ENCODE measurements at places on chromosomes 13 and 19.

DNA sequence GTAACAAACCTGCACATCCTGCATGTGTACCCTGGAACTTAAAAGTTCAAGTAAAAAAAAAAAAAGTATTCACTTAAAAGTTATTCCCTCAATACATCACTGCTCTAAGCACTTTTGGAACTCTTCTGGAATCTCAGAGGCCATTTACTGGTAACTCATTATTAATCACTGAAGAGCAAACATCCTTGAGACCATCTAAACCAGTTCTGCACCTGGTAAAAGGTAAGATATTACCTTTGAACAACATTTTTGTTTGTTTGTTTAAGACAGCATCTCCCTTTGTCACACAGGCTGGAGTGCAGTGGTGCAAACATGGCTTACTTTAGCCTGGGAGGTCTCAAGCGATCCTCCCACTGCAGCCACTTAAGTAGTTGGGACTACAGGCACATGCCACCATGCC is 16.7 kb downstream of the UGGT2 start:
- no peak for DNase-seq

GRCh38 chr13:91659256-91660075 is 261.0 kb downstream of the GPC5 start:
- no peak for DNase-seq

DNA sequence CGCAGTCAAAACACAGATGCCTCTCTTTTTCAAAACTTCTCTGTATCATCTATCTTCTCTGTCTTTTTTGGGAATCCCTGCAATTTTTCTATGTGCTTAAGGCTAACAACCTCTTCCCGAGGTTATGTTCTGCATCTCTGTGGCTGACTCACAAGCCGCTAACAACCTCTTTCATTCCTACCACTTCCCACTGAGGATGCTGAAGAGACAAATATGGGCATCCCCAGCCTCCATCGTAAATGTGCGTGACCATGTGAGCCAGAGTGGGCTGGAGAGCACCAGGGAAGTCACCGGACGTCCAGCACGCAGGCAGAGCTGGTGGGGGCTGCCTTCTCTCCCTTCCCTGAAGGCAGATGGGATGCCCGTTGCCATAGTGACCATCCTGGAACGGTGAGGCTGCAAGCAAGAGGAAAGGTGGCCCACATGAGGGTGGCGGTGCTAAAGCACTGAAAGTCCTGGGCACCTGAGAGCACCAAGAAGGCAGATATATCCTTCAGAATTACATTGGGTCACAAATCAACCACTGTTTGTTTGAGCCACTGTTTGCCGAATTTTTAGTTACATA is 122.8 kb downstream of the SHISA2 start:
- DNase-seq: peak; percentile 45

GRCh38 chr19:40217934-40218890 is at the start of gene TTC9B:
TTC9B (minus strand) TSS chr19:40218384; CDS start chr19:40218381, 3 bp downstream.
- peak; percentile 66 for DNase-seq

DNA sequence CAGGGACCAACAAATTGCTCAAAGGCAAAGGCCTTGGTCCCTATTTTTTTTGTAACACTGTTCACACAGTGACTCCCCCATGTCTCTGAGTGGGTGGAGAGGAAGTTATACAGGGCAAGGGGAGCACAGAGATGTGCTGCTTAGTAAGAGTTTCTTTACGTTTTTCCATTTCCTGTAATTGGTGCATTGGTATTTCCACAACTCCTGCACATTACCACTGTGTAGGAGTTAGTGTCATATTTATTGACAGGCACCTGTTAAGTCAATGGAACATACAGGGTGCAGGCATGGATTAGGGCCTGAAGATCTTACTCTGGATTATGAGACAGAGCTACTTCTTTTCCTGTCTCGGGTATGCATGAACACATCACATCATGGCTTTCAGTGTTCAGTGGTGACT is 45.2 kb downstream of the SOX21 start:
- DNase-seq: no peak

DNA sequence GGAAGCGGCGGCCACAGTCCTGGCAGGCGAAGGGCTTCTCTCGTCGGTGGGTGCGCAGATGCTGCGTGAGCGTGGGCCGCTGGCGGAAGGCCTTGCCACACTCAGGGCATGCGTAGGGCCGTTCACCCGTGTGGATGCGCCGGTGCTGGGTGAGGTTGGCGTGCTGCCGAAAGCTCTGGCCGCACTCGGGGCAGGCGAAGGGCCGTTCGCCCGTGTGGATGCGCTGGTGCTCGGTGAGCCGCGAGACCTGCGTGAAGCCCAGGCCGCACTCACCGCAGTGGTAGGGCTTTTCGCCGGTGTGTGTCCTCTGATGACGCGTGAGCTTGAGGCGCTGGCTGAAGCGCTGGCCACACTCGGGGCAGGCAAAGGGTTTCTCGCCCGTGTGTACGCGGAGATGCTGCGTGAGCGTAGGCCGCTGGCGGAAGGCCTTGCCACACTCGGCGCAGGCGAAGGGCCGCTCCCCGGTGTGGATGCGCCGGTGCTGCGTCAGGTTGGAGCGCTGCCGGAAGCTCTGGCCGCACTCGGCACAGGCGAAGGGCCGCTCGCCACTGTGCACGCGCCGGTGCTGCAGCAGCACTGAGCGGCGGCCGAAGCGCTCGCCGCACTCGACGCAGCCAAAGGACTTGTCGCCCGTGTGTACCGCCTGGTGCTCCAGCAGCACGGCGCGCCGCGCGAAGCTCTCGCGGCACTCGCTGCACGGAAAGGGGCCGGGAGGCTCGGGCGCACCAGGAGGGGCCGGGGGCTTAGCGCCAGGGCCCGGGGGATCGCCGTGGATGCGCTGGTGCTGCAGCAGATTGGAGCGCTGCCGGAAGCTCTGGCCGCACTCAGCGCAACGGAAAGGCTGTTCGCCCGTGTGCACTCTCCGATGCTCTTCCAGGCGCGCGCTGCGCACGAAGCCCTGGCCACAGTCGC is 4.0 kb upstream of the UBE2M start:
- no peak for DNase-seq

DNA sequence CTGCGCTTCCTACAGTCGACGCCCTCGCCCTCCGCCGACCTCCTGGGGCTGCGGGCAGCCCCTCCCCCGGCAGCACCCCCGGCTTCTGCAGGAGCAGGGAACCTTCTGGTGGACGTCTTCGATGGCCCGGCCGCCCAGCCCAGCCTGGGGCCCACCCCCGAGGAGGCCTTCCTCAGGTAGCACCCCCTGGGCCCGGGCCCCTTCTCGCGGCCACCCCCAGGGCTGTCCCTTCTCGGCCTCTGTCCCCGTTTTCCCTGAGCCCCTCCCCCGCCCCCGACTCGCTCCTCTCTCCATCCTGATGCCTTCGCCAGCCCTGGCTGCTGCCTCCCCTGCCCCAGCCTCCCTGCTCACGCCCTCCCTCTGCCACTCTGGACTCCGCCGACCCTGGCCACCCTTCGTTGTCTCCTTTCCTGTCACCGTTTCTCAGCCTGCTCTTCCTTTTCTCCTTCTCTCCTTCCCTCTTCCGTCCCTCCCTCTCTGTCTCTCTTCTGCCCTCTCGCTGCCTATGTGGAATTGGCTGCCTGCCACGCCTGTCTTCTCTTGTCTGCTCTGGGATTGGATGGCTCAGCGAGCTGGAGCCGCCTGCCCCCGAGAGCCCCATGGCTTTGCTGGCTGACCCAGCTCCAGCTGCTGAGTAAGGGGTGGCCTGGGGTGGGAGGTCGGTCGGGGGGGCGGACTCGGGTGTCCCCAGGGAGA is 11.0 kb downstream of the FUZ start:
- DNase-seq: peak; percentile 27

DNA sequence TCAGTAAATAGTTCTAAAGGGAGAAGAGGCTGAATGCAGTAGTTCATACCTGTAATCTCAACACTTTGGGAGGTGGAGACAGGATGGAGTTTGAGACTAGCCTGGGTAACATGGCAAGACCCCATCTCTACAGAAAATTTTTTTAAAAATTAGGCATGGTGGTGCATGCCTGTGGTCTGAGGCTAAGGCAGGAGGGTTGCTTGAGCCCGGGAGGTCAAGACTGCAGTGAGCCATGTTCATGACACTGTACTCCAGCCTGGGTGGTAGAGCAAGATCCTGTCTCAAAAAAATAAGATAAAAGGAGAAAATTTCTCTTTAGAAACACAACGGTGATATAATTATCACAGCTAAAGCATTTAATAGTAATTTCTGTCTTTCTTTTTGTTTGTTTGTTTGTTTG is 57.1 kb downstream of the SIPA1L3 start:
- DNase-seq: no peak

DNA sequence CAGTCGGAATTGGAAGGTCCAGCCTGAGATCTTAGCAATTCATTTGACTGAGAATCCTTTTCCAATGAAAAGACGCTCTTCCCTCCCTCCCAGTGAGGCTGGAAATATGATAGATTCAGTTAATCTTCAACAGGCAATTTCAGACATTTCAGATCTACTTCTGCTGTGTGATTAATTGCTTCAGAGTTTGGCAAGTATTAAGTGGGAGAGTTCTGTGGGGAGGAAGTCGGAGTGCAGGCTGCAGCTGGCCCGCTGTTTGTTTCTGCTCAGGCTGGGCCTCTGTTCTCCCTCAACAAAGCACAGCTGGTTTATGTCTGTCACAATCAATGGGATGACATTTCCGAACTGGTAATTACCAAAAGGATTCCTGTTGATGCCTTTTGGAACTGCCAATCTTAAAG is 178.2 kb downstream of the NDFIP2 start:
- DNase-seq: no peak

DNA sequence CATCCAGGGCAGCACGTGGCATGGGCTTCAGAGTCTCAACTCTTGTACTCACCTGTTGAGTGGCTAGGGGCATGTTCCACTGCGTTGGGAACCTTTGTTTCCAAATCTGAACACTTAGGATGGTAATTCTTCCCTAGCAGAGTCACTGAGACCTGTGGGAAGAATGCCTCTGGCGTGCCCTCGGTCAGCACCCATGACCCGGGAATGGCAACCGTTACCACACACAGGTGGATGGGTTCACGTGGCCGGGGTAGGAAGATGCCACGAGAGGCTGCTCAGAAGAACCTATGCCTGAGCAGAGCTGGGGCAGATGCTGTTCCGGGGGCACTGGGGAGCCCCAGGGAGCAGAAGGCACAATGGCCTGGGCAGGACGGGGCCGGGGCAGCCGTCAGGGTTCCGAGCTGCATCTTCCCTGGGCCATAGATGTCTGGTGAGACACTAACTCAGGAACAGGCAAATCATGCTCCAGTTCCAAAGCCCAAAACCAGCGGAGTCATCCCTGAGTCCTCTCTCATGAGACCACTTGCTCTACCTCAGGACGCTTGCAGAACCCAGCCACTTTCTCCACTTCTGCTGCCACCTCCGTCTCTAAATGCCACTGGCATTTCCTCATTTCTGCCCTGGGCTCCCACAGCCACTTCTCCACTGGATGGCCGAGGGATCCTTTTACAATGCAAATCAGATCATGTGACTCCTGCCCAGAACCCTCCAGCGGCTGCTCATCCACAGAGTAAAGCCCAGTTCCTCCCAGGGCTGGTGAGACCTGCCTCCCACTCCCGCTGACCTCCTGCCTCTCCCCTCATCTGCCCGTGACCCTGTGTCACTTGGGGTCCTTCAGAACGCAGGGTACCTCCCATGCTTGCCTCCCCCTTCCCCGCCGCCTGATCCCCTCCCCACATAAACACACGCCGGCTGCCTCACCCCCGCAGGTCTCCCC is 36.7 kb downstream of the FAM124A start:
- DNase-seq: no peak

- DNase-seq: no peak
Measured at GRCh38 chr13:99514801-99515200, 13.5 kb downstream of the TM9SF2 start.

DNA sequence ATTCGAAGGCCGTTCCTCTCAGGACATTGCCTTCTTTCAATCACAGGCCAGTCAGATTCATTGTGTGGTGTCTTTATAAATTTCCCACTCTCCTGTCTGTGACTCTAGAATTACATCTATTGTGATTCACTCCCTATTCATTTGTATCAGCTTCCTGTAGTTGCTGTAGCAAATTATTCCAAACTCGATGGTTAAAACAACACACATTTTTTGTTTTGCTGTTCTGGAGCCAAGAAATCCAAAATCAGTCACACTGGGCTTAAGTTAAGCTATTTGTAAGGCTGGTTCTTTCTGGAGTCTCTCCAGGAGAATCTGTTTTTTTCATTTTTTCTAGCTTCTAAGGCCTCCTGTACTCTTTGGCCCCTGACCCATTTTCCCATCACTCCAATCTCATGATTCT is 1487.0 kb upstream of the SLC10A2 start:
- no peak for DNase-seq

DNA sequence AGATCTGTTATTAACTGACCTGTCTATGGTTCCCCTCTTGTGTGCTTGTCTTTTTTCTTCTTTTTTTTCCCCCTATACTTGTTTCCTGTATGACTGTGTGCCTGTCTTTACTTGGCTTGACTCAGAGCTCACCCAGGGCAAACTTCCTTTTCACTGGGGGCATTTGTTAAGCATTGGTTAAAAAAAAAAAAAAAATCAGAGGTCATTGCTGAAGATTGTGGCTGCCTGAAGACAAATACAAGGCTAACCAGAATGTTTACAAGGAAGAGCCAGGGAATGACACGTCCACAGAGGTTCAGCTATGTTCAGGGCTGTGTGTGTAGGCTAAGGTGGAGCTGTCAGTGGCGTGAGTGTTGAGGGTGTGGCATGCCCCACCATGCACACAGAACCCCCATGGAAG is 47.1 kb downstream of the LNX2 start:
- no peak for DNase-seq

- no peak for DNase-seq
Measured at GRCh38 chr19:991174-991931, 7.2 kb downstream of the WDR18 start.

DNA sequence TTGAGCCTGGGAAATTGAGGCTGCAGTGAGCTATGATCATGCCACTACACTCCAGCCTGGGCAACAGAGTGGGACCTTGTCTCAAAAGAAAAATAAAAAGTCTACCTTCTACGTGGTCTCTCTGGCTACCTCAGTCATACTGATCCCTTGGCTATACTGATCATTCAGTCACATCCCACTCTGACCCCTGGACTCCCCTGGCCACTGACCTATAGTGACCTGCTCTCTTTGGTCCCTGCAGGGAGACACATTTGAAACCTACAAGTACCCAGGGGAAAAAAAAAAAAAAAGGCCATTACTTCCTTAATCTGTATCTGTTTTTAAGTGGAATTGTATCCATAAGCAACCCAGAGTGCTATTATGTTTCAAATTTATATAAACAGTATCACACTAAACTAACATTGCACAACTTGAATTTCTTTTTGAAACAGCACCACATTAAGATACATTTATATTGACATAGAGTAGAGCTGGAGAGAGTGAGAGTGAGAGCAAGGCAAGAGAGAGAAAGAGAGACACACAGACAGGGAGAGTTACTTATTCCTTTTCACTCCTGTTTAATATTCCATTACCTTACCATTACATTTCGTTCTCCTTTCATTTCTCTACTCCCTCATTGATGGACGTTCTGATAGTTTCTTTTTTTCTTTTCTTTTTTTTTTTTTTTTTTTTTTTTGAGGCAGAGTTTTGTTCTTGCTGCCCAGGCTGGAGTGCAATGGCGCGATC is 23.7 kb upstream of the CERS4 start:
- no peak for DNase-seq

GRCh38 chr13:41605319-41606285 is 148.3 kb downstream of the RGCC start:
- DNase-seq: no peak

DNA sequence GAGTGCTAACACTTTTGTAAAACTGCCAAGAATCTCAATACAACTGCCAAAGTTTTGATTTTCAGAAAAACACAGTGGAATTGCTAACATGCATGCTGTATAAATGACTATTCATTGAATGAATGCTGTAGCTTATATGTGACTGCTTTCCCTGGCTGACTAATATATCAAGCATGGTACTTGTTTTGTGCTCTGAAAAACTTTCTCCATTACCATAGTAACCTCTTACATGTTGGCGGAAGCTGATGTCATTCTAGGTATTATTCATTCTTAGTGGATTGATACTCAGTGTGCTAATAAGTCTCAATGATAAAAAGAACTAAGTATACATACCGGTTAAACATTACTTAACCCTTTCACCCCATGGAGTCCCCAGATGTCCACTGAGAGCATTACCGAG is 166.1 kb upstream of the MYO16 start:
- DNase-seq: no peak

Data from NCI-H524 (cell line).